SW480 (cell line): ENCODE measurements at places on chromosomes 11 and 22.
A peak's percentile ranks its signal among the peaks of the same experiment; 100 is the strongest.

GRCh38 chr11:44526438-44526837 is 39.0 kb upstream of the CD82 start:
- DNase-seq, result no peak

DNA sequence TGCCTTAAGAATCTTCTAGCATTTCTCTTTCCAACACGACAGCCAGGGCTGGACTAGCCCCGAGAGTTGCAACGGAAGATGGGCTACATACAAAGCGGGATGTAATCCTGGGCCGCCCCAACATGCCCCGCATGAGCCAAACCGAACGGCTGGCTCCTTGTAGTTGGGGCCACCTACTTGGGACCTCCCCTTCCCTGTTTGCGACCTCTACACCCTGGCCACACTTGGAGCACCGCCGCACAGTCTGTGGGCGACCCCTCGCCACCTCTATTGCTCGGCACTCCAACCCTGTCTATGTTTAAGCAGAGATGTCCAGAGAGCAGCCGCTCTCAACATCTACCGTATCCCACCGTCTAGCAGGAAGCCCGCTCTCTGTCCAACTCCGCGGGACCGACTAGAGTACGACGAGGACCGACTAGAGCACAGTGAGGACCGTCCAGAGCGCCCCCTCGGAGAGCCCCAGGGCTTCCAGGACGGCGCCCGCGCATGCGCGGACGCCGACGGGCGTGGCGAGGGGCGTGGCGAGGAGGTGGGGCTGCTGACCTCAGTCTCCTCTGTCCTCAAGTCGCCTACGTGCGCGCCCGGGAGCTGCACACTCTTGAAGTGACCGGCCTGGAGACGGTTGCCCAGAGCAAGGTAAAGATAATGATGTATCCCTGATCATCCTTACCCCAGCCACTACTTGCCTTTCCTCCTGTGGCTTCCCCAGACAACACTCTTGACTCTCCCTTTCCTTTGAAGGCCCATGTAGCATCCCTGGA is 32.3 kb downstream of the NEAT1 start:
- peak; percentile 87 for DNase-seq

DNA sequence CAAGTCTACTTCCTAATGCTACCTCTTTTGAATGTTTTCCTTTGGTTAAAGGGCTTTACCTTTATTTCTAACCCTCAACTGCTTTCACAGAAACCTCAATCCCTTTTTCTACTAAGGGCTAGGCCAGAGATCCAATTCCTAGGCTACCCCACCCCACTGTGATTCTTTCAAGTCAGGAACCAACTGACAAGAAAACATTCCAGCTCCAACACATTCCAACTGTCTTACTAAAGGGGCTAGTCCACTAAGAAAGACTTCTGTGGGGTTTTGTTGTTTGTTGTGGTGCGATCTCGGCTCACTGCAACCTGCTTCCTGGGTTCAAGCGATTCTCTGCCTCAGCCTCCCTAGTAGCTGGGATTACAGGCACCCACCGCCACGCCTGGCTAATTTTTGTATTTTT is 151.3 kb downstream of the APOL5 start:
- no peak for DNase-seq

GRCh38 chr11:113142508-113142907 is 171.9 kb upstream of the TTC12 start:
- no peak for DNase-seq

- DNase-seq, result no peak
These were observed 377.1 kb downstream of the DCDC1 start for GRCh38 chr11:30992513-30992849.

- no peak for DNase-seq
These were observed 45.4 kb downstream of the MYO7A start for GRCh38 chr11:77173494-77173893.

GRCh38 chr11:66289548-66290329 is 796 bp upstream of the YIF1A start:
- no peak for DNase-seq

DNA sequence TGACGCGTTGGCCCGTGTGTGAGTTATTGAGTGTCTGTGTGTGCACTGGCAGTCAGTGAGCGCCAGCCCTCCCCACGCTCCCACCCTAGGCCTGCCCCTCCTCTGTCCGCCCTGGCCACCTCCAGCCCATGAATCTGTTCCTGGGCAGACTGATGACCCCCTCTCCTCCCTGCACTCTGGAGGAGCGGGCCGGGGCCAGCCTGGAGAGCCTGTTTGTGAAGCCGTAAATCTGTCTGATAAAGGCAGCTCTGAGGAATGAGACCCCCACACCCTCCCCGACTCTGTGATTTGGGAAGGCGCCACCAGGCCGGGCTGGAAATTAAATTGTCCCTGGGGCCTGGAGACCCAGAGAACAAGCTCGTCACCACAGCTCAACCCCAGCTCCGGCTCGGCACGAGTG is 8.6 kb downstream of the TSSC4 start:
- DNase-seq, result no peak

GRCh38 chr11:69301455-69302401 is 7.8 kb downstream of the MYEOV start:
- peak; percentile 95 for DNase-seq

GRCh38 chr22:22600531-22601261 is 41.6 kb upstream of the PRAME start:
- no peak for DNase-seq

- DNase-seq, result no peak
These were observed 60.7 kb downstream of the NFAM1 start for GRCh38 chr22:42371501-42371900.

DNA sequence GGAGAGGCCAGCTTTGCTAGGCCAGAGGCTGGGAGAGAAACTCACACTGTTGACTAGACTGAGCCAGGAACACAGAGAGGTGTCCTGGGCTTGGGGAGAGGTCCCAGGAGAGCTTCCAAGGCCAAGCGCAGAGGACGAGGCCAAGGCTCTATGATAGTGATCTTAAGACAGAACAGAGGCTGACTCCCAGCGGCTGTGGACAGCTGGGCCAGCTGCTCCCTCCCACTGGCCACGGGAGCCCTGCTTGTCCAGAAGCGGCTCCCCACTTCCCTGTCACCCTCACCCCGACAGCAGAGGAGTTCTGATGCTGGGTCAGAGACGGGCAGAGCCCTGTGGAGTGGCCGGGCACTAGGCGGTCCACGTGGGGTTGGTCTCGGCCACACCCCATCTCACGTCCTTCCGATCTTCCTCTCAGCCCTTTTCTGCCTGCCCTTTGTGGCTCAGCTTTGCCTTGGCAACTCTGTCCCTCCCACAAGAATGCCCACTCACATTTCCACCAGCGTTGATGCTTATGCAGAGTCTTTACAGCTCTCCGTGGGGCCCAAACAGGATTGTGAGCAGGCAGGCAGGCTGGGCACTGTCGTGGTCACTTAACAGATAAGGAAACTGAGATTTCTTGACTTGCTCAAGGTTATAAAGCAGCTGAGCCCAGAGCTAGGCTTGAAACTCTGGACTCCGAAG is 68.2 kb downstream of the FBXO7 start:
- no peak for DNase-seq
